Hematopoietic multipotent progenitor cell treated with erythropoietin and hydrocortisone succinate and interleukin-3 and kit ligand, for 4 days (in vitro differentiated cells): ENCODE measurements at places on chromosomes 4 and X.

GRCh38 chr4:113316879-113317278 lies 267.4 kb downstream of the ANK2 start:
- DNase-seq: peak; percentile 2

GRCh38 chr4:73396304-73396703 lies 7.8 kb upstream of the ALB start:
- no peak for DNase-seq

GRCh38 chrX:619812-620531 lies 10.6 kb upstream of the SHOX start:
- no peak for DNase-seq

GRCh38 chrX:107537815-107538214 lies 88.4 kb downstream of the FRMPD3 start:
- peak; percentile 82 for DNase-seq

- DNase-seq: no peak
Observed at GRCh38 chr4:182653596-182653995, 263.6 kb downstream of the DCTD start.

GRCh38 chr4:47836641-47837093 lies 1.2 kb downstream of the CORIN start:
- peak; percentile 78 for DNase-seq

GRCh38 chrX:41137589-41137988 lies 52.3 kb downstream of the USP9X start:
- DNase-seq: peak; percentile 38

- DNase-seq: no peak
Observed at GRCh38 chr4:140937866-140938265, 181.7 kb upstream of the TBC1D9 start.

DNA sequence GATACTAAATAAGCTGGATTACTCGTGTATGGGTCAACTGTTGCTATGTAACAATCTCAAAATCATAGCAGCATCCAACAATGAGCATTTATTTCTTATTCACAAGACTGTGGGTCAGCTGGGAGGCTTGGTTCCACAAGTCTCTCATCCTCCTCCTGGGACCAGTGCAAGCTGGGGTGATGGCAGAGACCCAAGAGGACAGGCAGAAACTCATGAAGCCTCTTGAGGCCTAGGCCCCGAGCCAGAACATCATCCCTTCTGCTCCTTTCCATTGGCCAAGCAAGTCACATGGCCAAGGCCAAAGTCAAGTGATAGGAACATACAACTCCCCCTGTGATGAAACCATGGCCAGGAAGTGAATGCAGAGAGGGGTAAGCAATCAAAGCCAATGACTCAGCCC lies 422.1 kb downstream of the BCOR start:
- DNase-seq: no peak

- no peak for DNase-seq
Observed at GRCh38 chrX:32480019-32480418, 731.3 kb downstream of the DMD start.

DNA sequence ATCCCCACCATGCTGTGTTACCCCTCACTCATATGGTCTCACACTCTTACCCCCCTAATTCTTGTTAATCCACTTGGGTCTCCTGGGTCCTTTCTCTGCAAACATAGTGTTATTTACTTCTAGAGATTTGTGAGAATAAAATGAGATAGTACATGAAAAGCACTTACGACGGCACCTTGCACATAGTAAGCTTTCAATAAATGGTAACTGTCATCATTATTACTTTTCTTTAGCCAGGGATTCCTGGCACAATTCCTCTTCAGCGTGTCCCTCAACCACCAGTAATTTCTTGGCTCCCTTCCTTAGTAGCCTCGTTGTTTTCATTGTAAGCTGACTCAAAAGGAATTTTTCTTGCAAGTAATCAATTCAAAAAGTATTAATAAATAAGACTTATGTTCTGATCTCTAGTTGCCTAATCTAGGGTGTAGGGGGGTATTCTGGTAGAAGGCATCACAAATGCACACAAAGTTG lies 30.1 kb upstream of the RBMX start:
- no peak for DNase-seq

DNA sequence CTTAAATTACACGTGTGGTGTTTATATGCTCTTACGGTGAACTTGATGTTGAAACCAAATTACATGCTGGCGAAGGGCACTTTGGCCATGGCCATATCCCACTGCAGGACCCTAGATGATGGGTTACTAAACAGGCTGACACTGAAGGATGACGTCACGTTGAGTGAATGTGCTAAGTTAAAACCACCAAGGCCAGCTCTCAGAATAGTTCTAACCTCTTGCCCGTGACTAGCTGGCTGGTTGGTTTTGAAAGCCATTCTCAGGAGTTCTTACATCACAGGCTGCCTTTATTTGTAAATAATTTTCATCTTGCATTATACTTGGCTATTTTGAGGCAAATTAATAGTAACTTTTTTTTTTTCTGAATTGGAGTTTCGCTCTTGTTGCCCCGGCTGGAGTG lies 41.3 kb upstream of the PHEX start:
- DNase-seq: no peak

DNA sequence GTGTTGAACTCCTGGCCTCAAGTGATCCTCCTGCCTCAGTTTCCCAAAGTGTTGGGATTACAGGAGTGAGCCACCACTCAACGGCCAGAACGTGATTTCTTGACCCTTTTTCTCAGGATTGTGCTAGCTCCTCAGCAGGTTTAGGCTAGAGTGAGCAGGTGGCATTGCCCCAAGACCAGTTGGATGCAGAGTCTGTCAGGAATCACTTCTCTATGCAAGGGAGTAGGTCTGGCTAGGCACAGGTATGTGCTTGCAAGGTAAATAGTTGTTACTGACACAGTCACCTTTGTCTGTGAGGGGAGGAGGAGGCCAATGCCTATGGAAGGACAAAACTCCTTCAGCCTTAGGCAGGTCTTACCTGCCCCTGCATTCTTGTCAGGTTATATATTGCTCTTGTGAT lies 24.2 kb downstream of the SLC25A5 start:
- no peak for DNase-seq

DNA sequence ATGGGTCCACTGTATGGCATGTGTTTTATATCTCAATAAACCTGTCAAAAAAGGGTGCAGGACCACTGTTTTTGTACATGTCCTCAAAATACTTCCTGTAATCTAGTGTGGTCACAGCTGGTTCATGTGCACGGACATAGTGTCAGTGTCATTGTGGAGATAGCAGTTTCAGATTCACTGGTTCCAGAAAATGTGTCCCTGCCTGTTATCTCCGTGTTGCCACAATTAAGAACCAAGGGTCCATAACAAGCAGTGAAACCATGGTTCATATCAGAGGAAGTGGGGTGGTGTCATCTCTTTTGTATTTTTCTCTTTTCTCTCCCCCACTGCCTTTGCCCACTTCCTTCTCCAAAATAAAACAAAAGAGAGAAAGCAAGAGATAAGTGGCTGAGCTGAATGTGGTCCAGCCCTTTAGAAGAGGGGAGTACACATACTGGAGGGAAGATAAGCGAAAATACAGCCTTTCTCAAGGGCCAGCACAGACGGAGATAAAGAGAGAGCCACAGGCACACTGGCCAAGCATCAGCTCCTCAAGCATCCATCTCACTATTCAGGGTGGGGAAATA lies 51.2 kb downstream of the TBL1X start:
- peak; percentile 94 for DNase-seq

DNA sequence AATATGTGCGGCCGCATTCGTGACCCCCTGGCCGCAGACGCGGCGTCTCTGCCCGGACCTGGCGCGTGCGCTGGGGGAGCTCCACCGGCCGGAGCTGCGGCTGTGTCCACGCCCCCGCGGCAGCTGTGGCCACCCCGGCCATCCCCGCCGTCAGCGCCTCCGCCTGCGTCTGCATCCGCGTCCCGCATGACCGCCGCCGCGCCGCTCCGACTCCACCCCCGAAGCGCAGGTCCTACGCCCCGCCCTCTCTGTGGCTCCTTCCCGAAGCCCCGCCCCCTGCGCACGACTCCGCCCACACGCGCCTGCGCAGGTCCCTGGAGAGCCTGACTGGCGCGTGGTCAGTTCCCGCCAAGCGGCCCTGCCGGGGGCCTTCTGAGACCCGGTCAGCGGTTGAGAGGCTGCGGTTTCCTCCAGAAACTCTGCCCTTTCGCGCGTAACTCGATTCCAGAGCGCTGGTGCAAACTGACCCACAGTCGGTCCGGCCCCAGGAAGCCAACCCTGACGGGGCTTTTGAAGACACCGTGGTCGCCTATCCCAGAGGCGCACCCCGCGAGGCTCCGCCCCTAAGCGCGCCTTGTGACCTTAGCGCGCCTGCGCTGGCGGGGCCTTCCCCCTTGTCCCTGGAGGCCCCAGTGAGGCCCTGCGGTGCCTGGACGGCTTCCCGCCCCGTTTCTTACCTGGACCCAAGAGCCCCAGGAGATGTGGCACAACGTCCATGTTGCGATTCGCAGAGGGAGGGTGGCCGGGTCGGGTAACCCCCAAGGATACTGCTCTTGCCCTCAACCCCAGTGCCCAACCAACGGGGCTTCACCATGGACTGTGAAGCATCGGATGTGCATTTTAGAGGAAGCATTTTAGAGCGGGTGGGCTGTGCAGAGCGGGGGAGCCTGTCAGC lies at the start of gene LAGE3:
Gene LAGE3 (minus strand): TSS at position 554 of the 895 bp plus-strand sequence. CDS start 366 bp downstream, at position 188.
- peak; percentile 95 for DNase-seq

DNA sequence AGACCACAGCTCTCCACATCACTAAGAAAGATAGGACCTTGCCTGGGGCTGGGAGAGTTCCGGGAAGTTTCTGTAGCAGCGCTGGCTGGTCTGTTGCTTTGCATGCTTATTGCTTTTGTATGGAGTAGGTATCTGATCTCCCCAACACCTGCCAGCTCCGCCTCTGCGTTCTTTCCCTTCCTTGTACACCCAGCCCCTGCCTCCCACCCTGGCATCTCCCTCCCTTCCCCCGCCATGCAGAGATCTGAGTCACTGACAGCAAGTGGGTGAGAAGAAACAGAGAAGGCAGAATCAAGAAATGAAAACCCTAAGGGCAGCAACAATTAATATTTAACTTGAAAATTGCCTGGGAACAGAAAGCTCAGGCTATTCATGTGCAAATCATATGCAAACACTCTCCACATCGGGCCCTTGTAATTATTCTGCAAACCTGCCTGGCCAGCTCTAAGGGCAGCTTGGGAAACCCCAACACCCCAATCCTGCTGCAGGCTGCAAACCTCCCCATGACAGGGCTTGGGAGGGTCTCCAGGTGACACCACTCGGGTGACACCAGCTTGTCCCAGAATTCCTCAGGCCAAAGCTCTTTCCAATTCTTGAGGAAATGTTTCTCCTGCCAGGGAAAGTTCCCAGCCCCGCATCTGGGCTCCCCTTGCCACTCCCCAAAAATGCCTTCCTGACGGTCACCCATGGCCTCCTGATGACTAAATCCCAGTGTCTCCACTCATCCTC lies 257.2 kb downstream of the FBXW7 start:
- DNase-seq: no peak

DNA sequence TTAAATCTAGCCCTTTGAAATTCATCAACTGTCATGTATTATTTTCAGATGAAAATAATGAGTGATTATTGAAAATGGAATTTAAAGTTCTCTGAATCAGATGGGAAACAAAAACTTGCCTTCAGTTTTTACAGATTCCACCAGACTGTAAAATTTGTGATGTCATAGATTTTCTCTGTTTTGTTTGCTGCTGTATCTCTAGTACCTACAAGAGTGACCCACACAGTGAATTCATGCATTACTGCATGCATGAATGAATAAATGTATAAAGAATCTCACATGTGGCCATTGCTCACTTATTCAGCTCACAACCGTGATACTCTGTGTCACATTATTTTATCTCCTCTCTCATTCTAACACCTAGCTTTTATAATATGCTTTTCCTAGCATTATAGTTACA lies 532.2 kb upstream of the AGA start:
- no peak for DNase-seq

GRCh38 chr4:125714845-125715244 lies 400.1 kb downstream of the FAT4 start:
- no peak for DNase-seq

DNA sequence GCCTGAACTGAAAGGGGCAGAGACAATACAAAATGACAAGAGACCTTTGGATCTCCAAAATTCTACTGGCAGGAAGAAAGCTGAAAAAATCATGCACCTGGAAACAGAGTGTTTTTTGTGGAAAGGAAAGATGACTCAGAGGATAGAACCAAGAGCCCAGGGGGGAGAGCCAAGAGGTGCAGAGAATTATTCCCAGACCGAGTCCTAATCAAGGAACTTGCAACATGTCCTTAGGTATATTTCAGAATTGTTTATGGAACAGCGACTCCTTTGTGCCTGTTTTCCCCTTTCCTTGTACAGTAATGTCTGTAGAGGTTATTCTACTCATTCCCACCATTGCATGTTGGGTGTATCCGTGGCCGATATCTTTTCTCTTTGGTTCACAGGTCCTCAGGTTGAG lies 71.7 kb downstream of the YIPF6 start:
- no peak for DNase-seq

- DNase-seq: no peak
Observed at GRCh38 chr4:15498356-15498755, 28.7 kb downstream of the CC2D2A start.

DNA sequence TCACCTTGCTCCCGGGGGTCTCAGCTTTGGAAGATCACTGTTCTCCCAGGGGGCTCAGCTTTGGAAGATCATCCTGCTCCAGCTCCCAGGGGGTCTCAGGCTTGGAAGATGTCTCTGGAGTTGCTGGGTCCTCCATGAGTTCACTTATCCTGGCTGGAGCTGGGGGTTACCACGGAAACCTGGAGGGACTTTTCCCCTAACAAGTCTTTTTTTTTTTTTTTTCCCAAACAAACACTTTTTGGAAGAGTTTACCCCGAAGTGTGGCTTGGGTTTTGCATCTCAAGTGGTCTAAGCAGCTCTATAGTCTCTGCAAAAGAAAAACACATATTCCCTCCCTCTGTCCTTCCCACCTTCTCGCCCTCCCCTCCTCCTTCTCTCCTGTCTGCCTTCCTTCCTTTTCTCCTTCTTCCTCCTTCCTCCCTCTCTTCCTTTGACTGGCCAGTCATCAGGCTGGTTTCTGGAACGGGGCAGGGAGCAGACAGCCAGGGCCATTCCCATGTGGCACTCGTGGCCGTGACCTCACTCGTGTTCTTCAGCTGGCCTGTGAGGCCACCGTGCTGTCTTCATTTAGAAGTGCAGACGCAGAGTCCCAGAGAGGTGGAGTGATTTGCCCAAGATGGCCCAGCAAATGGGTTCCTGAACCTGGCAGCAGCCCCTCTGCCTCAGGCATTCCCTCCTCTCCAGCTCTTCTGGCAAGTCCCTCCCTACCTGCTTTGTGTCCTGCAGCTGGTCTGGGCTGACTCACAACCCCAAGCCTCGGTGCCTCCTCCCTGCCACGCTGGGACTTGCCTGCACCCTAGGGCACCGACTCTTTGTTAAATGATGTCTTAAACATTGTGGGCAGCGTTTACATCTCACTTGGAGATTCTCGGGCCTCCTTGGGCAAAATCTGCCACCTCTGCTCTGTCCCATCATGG lies 25.9 kb upstream of the HMX1 start:
- DNase-seq: no peak

DNA sequence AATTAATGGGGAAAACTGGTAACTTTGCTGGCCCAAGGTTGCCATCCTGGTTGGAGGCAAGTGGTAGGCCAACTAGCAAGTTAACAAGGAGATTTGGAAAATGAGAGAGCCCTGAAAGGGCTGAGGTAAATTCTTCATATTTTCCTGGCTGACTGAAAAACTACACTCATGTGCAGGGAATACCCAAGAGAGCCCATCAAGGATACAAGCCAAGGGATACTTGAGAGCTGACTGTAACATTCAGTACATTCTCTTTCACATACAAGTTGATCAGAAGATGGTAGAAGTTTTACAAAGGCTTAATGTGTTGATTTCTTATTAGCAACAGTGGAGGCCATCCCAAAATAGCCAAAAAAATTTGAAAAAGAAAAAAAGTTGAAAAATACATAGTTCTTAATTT lies 33.3 kb downstream of the IL2 start:
- no peak for DNase-seq
